CD8-positive, alpha-beta memory T cell (primary cell): ENCODE measurements at places on chromosomes 16 and 17.

- DNase-seq: no peak
Measured at GRCh38 chr17:41060052-41060604, at the start of gene KRTAP2-3. KRTAP2-3 (minus strand) TSS chr17:41060114; CDS start chr17:41060050, 64 bp downstream.

GRCh38 chr16:81932668-81933067 is 78.6 kb downstream of the SDR42E1 start:
- no peak for DNase-seq

DNA sequence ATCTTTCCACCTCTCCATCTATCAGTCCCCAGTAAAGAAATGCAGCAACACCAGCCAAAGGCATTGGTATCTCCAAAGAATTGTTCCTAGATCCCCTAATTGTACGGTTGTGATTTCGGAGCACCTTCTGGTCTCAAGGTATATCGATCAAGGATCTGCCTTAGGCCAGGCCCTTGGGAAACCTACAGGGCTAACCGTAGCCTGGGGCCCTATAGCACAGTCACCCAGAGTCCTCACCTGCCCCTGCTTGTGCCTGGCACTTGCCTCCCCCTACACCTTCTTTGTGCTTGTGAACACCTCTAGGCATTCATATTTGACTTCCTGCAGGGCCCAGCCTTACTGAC is 16.8 kb upstream of the AURKB start:
- no peak for DNase-seq

GRCh38 chr16:48629531-48629930 is 19.6 kb upstream of the N4BP1 start:
- DNase-seq: no peak

DNA sequence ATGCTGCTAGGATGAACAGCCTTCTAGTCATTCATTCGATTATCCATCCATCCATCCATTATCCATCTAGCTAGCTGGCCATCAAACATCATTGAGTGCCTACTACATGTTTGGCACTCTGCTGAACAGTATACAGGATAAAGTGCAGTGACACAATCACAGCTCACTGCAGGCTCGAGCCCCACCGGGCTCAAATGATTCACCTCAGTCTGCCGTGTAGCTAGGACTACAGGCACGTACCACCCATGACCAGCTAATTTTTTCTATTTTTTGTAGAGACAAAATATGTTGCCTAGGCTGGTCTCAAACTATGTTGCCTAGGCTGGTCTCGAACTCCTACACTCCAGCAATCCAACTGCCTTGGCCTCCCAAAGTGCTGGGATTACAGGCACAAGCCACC is 50.0 kb downstream of the SSH2 start:
- DNase-seq: no peak

GRCh38 chr17:13350466-13350865 is 251.3 kb downstream of the HS3ST3A1 start:
- DNase-seq: no peak

DNA sequence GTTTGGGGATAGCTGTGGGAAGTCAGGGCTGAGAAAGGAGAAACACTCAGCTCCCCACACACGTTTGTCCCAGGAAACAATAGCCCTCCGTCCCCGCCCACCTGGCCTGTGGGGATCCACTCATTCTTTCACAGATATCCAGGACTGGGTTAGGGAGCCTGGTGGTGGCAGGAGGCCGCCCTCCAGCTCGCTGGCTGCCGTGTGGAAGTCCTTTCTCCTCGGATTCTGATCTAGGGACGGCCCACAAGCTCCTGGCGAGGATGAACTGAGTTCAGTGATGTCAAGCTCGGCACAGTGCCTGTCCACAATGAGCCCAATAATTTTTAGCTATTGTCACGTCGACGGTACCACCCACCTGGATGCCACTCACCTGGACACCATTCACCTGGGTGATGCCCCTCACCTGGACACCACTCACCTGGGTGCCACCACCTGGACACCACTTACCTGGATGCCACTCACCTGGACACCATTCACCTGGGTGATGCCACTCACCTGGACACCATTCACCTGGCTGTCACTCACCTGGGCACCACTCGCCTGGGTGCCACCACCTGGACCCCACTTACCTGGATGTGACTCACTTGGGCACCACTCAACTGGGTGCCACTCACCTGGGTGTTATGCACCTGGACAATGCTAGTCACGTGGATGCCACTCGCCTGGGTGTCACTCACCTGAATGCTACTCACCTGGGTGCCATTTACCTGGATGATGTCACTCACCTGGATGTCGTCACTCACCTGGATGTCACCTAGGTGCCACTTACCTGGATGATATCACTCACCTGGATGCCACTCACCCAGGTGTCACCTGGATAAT is 172.5 kb upstream of the FOXF1 start:
- no peak for DNase-seq

DNA sequence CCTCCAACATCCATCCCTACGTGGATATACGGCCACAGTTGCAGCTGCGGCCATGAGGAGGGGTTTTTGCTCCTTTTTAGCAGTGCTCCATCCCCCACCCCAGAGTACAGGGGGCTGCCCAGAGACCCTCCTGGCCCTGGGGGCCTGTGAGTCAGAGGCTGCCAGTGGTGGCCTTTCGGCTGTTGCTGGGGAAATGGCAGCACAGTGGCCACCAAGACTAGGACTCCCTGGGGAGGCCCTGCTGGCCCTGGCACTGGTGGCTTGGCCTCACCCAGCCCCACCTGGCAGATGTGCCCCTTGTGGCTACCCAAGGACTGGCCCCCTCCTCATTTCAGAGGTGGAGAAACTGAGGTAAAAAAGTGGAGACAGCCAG is 29.1 kb downstream of the RAI1 start:
- no peak for DNase-seq

- peak; percentile 24 for DNase-seq
Measured at GRCh38 chr16:67530013-67530939, 1.6 kb downstream of the RIPOR1 start.

- peak; percentile 23 for DNase-seq
Measured at GRCh38 chr17:75241996-75242460, 19.4 kb downstream of the GGA3 start.

DNA sequence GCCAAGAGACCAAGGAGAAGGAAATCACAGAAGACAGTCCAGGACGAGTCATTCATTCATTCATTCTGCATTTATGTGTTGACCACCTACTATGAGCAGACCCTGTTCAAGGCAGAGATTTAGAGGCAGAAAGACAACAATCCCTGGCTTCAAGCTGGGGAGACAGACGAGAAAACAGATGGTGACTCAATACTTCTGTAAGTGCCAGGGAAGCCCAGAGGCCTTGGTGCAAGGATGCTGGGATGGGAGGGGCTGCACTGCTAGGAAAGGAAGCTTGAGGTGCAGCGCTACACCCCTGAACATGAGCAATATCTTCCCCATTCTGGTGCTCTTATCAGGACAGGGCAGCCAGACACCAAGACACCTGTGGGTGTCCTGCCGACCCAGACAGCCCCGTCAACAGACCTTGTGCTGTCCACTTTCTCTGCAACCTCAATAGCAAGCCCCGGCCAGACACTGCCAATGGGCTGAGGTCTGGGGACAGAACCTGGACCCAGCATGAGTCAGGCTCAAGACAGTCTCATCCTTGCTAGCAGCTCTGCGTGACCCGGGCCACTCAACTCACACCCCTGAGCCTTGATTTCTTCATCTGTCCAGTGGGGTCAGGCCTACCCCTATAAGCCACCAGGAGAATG is 163.5 kb downstream of the COPRS start:
- no peak for DNase-seq

DNA sequence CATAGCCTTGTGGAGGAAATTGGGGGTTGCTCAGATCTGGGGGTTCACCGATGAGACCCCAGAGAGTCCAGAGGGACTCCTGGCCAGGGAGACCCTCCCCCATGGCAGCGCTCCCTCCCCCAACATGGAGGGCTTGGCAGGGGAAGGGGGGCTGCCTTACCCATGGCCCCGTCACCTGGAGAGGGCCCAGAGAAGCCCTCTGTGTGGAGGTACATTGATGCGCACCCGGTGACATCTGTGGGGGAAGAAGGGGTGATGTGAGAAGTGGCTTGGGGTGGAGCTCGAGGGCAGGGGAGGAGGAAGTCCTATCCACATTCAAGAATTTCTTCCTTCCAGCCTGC is 16.2 kb downstream of the ETV4 start:
- no peak for DNase-seq

DNA sequence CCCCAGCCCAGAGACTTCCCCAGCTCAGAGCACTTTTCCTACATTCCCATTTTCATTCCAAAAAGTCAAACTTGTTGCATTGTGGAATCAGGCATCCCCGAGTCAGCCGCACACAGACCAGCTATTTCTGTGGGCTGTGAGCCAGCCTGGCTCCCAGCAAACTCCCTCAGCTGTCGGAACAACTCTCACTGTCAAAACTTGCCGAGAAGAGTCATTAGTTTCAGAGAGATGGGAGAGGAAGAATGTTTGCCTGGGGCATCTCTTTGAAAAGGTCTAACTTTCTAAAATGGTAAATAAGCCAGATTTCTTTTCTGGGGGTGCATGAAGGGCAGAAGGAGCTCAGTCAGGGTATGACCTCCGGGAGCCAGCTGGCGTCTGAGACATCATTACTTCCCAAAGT is 280.0 kb downstream of the TMEM114 start:
- no peak for DNase-seq

- DNase-seq: no peak
Measured at GRCh38 chr17:31582151-31582907, 190.9 kb downstream of the RAB11FIP4 start.

DNA sequence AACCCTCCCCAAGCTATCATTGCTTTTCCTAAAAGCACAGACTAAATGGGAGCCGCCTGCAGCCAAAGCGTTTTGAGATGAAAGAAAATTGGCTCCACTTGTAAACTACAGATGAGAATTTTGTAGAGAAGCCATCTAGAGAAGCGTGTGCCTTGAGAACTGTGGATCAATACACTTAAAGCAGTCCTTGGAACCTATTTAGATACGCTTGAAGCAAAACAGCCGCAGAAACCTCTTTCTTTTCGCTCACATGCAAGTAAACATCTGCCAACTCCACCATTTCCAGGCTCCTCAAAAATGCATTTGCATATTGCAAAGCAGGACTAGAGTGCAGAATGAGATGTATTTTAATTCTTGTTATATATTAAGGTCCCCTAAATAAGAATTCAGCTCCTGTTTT is 13.1 kb downstream of the KIAA0513 start:
- DNase-seq: no peak

DNA sequence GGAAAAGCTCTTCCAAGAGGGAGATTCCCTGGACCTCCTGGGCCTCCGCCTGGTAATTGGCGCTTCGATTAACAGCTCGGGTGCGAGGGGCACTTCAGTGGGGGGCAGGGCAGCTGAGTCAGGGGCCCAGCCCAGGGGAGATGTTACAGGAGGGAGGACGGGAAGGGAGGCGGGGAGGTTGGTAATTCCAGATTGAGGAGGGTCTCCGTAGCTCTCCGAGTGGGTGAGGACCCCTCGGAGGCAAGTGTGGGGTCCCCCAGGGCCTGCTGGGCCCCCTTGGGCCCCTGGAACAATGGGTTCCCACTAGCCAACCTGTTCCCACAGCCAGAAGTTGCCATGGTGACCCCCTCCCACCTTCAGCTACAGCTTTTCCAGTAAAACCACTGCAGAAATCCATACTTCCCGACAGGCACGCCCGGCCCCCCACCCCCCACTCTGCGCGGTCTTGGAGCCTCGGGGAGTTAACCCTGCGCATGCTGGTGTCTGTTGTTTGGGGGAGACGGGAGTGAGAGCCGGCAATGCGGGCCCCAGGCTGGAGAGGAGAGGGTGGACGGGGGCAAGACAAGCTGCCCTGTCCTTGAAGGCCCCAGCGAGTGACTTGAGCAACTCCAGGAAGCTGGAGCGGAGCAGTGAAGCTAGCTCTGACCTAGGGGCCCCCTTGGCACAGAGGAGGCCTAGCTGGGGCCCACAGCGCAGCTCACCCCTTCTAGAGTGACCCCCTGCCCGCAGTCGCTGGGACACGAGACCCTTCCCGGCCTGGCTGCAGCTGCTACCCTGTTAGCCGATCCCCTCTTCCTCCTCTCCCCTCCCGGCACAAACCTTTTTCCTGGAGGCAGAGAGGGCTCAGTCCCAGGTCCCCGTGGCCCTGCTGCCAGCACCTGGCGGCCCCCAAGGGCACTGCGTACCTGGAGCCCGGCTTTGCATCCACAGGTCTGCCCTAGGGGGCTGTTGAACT is 37.8 kb downstream of the TMEM235 start:
- no peak for DNase-seq

DNA sequence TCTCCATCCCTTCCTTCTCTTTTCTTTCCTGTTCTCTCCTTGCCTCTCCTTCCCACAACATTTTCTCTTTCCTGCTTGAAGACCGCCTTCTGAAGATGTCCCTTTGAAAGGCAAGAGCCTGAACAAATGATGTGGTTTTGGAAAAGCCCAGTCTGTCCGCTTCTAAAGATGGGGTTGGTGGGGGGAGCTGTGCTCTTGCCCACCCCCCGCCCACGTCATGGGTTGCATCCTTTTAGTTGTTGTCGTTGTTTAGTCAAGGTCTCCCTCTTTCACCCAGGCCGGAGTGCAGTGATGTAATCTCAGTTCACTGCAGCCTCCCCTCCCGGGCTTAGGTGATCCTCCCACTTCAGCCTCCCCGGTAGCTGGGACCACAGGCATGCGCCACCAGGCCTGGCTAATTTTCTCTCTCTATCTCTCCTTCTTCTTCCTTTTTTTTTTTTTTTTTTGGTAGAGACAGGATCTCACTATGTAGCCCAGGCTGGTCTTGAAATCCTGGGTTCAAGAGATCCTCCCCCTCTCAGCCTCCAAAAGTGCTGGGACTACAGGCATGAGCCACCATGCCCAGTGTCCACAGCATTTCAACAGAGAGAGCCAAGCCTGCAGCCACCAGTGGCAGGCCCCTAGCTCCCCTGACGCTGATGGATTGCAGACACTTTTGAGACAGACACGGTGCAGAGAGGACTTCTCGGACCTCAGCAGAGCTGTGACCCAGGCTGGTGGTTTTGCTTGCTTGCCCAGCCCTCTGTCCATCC is 26.0 kb upstream of the CIBAR2 start:
- DNase-seq: no peak

DNA sequence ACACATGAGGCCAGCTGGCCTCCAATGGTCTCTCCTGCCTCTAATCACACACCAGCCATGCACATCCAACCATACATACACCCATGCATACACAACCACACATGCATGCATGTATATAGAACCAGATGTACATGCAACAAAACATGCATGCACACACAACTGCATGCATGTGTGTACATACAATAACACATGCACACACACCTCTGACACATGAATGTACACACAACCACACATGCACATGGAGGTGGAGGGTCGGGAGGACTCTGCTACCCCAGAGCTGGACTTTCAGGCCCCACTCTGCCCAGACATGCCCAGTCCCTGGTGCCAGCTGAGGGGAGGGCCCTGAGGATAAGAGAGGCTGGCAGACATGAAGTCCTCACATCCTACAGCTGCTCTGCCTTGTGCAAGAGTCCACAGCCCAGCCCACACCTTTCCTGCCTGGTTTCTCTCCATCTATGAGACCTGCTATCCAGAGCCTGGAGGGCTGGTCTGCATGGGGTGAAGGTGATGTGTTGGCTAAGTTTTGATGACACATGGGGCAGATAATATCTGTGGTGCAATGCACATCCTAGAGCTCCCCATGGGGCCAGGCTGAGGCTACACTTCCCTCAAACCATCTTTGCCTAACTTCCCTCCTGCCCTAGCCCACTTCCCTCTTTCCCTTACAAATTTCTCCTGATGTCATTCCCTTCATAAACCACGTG is 50.9 kb upstream of the SDK2 start:
- DNase-seq: no peak

DNA sequence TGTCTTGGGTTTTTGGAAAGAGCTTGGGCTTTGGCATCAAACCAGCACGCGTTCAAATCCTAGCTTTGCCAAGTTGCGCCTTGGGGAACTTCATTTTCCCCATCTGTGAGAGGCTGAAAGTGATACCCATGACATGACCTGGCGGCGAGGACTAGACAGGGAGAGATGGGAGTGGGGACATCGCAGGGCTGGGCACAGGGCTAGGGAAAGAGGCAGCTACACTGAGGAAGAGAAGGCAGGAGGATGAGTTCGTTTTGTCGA is 202.9 kb downstream of the IRF8 start:
- DNase-seq: no peak

- no peak for DNase-seq
Measured at GRCh38 chr16:27839419-27839818, 224.1 kb downstream of the GSG1L start.
